Right atrium auricular region (tissue), 2 donors: ENCODE measurements at places on chromosomes 5 and 9. TPM values are rescaled to one million over a fixed set of nuclear protein-coding genes. Genes with fewer than 3 reads are reported as not detected.

DNA sequence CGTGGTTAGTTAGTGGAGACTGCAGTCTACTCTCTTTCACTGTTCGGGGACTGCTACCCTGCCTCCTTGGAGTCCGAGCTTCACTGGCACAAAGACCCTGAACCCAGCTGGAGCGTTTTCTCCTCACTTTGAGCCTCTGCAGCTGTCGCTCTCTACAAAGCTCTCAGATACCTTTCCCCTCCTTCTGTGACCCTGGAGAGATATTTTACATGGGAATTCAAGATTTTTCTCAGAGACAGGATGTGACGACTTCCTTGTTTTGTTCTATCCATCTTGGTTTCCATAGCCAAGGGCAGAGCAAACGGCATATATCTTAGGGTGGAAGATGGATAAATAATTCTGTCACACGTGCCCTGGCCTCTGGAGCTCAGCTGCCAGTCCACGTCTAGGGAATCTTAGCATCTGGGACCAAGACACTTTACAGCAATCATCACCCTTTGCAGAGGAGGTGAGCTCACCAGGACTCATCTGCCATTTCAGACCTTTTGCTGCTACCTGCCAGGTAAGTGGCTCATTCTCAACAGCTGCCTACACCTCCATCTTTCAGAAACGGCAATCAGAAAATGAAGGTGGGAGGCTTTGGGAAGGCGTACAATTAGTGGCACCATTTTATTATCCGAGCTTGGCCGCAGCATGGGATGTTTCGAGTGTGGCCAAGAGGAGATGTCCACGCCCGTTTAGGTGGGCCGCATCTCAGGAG, at the start of gene BTNL9:
Gene BTNL9, plus strand, starts transcription at position 336 of the 700 bp plus-strand sequence. CDS start 5,224 bp downstream, outside the sequence.
- no peak for DNase-seq

DNA sequence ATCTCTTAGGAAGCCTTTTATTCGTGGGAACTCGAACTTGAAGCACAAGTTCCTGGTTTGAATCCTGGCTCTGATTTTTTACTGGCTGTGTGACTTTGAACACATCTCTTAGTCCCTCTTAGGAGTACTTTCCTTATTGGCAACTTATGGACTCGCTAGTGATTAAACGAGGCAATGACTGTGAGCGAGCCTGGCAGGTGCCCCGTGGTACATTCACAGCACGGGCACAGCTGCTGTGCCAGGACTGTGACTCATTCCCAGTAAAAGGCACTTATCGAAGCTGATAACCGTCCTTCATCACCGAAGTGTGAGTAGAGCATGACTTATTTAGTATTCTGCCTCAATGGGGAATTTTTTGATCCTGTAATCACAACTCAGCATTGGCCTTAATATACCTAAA, 22.7 kb downstream of the CFAP90 start:
- no peak for DNase-seq

GRCh38 chr5:135391869-135392255, 7.2 kb downstream of the MACROH2A1 start:
- DNase-seq = peak; percentile 72

The ROR2 gene
- 21.8 TPM for total RNA-seq

The NME5 gene
- 1.0 TPM for total RNA-seq

The RGMB gene
- total RNA-seq = 25.4 TPM

The CEP72 gene
- 0.41 TPM for total RNA-seq

- DNase-seq = no peak
Measured at GRCh38 chr5:36593867-36594266, 12.5 kb upstream of the SLC1A3 start.

The IL5 gene
- total RNA-seq = not detected

GRCh38 chr5:10789726-10790125, 28.7 kb upstream of the DAP start:
- DNase-seq = no peak

DNA sequence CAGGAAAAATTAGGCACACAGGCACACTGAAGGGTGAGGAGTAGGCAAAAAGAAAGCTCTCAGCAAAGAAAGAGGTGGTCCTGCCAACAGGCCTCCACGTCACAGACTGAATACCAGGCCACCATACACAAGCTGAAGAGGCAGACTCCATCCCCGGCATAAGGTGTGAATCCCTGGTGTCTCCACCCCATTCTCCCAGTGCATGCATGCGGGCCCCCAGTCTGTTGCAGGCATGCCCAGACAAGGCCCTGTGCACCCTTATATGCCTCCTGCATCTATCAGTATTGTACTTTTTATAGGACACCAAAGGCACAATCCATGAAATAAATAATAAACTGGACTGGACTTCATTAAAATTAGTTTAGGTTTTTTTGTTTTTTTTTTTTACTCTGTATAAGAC, 73.1 kb downstream of the RGMB start:
- DNase-seq = no peak

GRCh38 chr9:131759017-131759647, 19.3 kb upstream of the RAPGEF1 start:
- DNase-seq = no peak

DNA sequence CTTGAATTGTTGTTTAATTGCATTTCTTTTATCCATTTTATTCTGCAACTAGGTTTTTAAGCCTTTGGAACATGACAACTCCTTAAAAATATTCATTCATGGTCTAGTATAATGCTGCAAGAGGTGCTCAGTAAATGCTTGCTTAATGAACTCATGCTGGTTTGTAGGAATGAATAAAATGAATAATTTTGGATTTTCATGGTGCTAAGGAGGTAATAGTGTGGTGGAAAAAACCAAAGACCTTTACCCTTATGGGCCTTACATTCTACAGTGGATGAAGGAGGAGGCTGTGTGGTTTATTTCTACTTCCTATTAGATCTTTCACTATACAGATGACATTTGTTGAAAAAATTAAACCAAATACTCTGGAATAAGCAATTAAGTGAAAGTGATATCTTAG, 43.4 kb downstream of the LRRTM2 start:
- no peak for DNase-seq

The C9orf153 gene
- not detected for total RNA-seq

DNA sequence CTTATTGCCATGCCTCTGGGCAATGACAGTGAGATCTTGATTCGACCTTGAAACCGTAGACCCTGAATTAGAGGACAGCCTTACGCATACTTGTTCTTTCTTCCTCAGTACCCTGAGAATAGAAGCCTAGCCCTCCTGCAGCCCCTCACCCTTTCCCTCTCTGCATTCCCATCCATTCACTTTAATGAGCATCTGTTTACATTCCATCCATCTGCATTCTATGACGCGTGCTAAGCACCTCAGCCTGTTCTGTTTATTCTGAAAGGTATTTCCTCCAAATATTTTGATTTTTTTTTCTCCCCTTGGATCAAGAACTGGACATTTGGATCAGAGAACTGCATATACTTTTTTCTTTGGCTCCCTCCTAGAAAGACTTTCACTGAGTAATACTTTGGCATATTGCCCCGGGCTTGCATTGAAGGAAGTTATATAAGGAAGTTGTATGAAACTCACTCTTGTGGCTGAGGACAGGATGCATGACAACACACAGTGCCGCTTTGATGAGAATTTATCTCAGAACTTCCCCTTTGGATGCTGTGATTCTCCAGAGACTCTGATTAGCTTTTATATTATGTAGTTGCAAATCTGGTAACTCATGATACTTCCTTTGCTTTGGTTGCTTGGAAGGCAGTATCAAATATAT, 15.7 kb downstream of the TMEM8B start:
- peak; percentile 68 for DNase-seq

DNA sequence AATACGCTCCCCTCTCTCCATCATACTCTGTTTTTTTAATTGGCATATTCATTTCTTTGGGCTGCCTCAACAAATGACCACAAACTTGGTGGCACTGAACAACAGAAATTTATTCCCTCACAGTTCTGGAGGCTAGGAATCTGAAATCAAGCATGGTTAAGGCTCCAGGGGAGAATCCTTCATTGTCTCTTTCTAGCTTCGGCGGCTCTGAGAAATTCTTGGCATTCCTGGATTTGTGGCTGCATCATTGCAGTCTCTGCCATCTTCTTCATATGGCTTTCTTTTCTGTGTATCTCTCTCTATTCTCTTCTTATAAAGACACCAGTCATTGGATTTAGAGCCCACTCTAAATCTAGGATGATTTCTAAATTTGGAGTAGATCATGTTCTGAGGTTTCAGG, 10.9 kb upstream of the SLC24A2 start:
- DNase-seq = no peak

DNA sequence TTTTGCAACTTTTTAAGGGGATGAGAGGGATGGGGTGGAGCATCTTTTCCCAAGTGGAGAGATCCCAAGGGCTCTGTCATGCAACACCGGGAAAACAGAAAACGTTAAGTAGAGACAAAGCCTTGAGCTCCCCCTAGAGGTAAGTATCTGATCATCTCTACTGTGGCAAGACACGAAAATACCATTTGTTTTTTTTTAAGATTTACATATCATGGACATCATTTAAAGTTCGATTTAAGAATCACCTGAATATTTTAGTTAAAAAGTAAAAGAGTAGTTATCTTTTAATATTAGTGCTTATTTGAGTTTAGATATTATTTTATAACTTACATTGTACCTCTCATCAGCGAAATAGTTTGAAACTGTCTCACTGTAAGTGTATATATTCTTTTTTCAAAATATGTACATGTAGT, 200.4 kb downstream of the LRRC70 start:
- DNase-seq = no peak

- no peak for DNase-seq
Measured at GRCh38 chr5:124341066-124341858, 405.2 kb downstream of the ZNF608 start.

GRCh38 chr5:120848883-120849282, 384.8 kb downstream of the PRR16 start:
- DNase-seq = no peak

GRCh38 chr5:94503677-94504076, 114.7 kb downstream of the KIAA0825 start:
- DNase-seq = no peak

- DNase-seq = no peak
Measured at GRCh38 chr9:99073985-99074901, 30.7 kb upstream of the TGFBR1 start.

The SOX30 gene
- total RNA-seq = not detected

DNA sequence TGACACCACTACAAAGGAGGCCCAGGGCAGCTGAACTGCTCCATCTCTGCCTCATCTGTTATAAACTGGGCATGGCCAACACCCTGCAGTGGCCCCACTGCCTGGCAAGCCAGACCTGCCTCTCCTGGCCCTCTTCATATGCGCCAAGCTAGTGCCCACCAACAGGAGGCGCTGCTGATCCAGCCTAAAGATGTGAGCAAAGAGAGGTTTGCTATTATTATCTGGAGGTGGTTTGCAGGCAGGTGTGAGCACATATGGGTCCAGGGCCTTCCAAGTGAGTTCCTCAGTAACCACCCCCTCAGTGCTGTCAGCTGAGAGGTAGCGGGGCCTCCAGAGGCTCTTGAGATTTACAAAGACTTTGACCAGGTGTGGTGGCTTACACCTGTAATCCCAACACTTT, 232.2 kb downstream of the SYK start:
- DNase-seq = no peak

DNA sequence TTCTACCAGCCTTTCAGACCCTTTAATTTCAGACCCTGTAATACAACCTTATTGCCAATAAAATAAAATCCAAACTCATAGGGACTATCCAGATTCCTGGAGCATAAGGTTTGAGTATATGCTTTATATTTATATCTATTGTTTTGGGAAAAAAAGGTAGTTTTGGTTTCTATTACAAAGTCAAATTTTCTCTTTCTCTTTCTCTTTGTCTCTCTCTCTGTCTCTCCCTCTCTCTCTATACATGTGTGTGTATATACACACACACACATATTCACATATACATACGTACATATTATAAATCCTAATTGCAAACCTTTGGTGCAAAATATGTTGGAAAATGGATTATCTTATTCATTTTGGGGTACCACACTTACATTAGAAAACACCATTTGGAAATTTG, 39.0 kb downstream of the TMEM232 start:
- DNase-seq = no peak

GRCh38 chr5:35880156-35880555, 23.5 kb downstream of the IL7R start:
- DNase-seq = no peak

The PCDHB5 gene
- 3.8 TPM for total RNA-seq

The LRRC19 gene
- total RNA-seq = not detected

GRCh38 chr9:33288828-33289483, 1.4 kb upstream of the NFX1 start:
- no peak for DNase-seq

The FRRS1L gene
- 7.5 TPM for total RNA-seq

GRCh38 chr5:120630550-120630949, 166.4 kb downstream of the PRR16 start:
- DNase-seq = no peak

- DNase-seq = no peak
Measured at GRCh38 chr9:35342221-35342958, 147.5 kb upstream of the RUSC2 start.

DNA sequence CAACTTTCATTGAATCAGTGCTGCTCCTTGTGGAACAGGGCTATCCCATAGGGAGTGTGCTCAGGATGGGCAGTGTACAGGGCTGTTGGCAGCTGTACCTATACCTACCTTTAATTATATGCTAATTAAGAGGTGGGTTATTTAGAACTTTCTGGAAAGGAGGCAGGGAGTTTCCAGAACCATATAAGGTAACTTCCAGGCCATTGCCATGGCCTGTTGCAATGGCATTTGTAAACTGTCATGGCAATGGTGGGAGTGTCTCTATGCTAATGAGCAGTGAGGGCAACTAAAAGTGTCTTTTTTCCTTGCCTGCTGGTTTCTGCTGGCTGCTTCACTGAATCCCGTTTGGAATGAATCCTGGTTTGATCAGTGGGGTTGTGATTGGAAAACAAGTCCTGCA, 2.3 kb upstream of the ARHGAP26 start:
- no peak for DNase-seq

The LHX6 gene
- total RNA-seq = 2.8 TPM

The RAD17 gene
- total RNA-seq = 9.3 TPM

- no peak for DNase-seq
Measured at GRCh38 chr5:43514025-43514424, 923 bp downstream of the C5orf34 start.

- DNase-seq = no peak
Measured at GRCh38 chr5:160643616-160644240, 208.3 kb downstream of the ATP10B start.

GRCh38 chr9:84698323-84698722, 28.8 kb downstream of the NTRK2 start:
- DNase-seq = no peak

- DNase-seq = no peak
Measured at GRCh38 chr5:53607886-53608285, 47.4 kb downstream of the NDUFS4 start.

The EGFLAM gene
- total RNA-seq = 2.2 TPM
